CMK (cell line): ENCODE measurements at places on chromosomes 5 and 9.

- no peak for DNase-seq
Measured at GRCh38 chr9:88544245-88544644, 9.3 kb downstream of the NXNL2 start.

- DNase-seq, result no peak
Measured at GRCh38 chr5:1733369-1733768, 66.3 kb downstream of the MRPL36 start.

DNA sequence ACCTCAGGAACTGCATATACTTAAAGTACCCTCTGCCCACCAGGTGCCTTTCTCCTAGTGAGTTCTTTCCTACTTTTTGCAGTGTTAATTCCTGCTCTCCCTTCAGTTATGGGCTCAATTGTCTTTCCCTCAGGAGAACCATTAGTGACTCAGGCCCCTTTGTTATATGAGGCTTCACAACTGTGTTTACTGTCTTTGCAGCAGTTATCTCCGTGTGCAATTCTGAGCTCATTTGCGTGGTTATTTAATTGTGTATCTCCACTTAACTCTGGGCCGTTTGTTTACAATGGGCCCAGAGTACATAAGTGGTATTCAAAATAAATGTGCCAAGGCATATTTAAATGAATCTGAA, 9.6 kb downstream of the FBXO38 start:
- DNase-seq, result no peak

- no peak for DNase-seq
Measured at GRCh38 chr9:72894342-72894741, 58.5 kb downstream of the ALDH1A1 start.

DNA sequence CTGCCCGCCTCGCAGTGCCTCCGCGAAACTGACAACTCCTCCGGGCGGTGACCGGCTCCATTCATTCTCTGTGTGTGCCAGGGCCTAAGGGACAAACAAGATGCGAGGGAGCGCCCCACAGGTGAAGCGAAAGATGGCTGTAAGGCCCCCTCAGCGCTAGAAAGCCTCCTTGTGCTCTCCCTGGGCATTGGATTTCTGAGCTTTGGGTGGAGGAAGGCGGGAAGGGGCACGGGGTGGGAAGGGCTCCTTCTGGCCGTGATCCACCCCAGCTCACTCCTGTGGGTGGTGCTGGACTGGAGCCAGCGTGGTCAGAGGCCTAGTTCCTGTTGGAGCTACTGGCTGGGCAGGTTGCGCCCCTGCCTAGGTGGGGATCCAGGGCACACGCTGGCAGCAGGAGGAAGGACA, 943 bp downstream of the GALNT12 start:
- no peak for DNase-seq
